ENCODE measurements at places on chromosomes 7 and 10. TPM values are rescaled to one million over a fixed set of nuclear protein-coding genes. Genes with fewer than 3 reads are reported as not detected.
A peak's percentile ranks its signal among the peaks of the same experiment; 100 is the strongest.

GRCh38 chr7:80666376-80666775 is 27.9 kb downstream of the CD36 start:
- H3K36me3 ChIP-seq = no peaks in the 10 kb centered on the region
- DNase-seq = no peak
- H3K4me3 ChIP-seq = no peak overlapping the region
- H3K27me3 ChIP-seq = no peaks in the 10 kb centered on the region

- H3K27ac ChIP-seq = no peak overlapping the region
- no peaks in the 10 kb centered on the region for H3K27me3 ChIP-seq
- H3K36me3 ChIP-seq = no peaks in the 10 kb centered on the region
- no peak overlapping the region for H3K4me3 ChIP-seq
Measured at GRCh38 chr10:78844960-78845607, 223.7 kb upstream of the ZMIZ1 start.

GRCh38 chr10:23280419-23281043 is 64.1 kb downstream of the C10orf67 start:
- H3K27ac ChIP-seq = no peak overlapping the region
- H3K4me3 ChIP-seq = no peak overlapping the region
- peaks cover 2% of the 10 kb centered on the region for H3K27me3 ChIP-seq
- no peaks in the 10 kb centered on the region for H3K36me3 ChIP-seq
- no peak for DNase-seq
- no peaks in the 10 kb centered on the region for H3K4me1 ChIP-seq

DNA sequence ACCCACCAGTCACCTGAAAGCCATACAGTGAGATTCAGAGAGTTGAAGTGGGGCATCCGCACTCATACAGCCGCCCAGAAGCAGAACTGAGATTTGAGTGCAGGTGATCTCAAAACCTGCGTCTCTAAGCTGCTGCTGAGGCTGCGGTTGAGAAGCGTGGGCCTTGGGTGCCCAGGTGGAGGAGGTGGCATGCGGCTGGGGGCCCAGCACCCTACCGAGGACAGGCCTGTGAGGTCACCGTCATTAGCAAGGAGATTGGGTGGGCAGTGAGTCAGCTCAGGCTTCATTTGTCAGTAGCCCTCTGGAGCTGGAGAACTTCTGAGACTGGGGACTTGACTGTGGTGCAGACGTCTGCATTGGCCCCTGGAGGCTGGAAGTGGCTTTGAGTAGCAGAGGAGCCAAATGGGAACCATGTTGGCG is 29.8 kb downstream of the ZMIZ1 start:
- H3K4me3 ChIP-seq = no peak overlapping the region
- no peaks in the 10 kb centered on the region for H3K27me3 ChIP-seq
- H3K36me3 ChIP-seq = no peaks in the 10 kb centered on the region
- H3K4me1 ChIP-seq = peaks cover 45% of the 10 kb centered on the region
- no peak overlapping the region for H3K27ac ChIP-seq
- no peak for DNase-seq

DNA sequence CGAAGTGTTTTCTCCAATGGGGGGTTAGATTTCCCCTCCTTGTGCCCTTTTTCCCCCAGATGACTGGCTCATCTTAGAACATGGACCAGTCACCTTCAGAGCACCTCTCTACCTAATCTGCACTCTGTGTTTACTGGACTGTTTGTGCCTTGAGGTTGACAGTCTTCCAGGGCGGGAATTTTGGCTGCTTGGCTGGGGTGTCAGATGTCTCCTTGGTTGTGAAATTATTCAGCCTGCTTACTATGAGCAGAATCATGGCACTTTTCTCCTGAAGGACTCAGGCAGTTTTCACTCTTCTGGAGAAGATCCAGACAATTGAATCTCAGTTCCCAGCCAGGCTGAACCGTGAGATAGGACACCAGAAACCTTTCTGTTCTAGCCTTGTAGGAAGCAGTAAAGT is 60.3 kb upstream of the NFKB2 start:
- H3K4me1 ChIP-seq = no peaks in the 10 kb centered on the region
- H3K36me3 ChIP-seq = no peaks in the 10 kb centered on the region
- H3K27ac ChIP-seq = no peak overlapping the region
- no peaks in the 10 kb centered on the region for H3K27me3 ChIP-seq
- peak; percentile 31 for DNase-seq
- H3K4me3 ChIP-seq = no peak overlapping the region

GRCh38 chr7:127089146-127089545 is 163.6 kb downstream of the GRM8 start:
- no peak overlapping the region for H3K27ac ChIP-seq
- no peaks in the 10 kb centered on the region for H3K4me1 ChIP-seq
- no peaks in the 10 kb centered on the region for H3K36me3 ChIP-seq

GRCh38 chr7:77540402-77540822 is 3.3 kb downstream of the PTPN12 start:
- no peak for DNase-seq
- H3K4me3 ChIP-seq = no peak overlapping the region
- H3K27ac ChIP-seq = no peak overlapping the region
- no peaks in the 10 kb centered on the region for H3K4me1 ChIP-seq
- no peaks in the 10 kb centered on the region for H3K27me3 ChIP-seq

Gene LRRC4
- total RNA-seq = 5.7 TPM

DNA sequence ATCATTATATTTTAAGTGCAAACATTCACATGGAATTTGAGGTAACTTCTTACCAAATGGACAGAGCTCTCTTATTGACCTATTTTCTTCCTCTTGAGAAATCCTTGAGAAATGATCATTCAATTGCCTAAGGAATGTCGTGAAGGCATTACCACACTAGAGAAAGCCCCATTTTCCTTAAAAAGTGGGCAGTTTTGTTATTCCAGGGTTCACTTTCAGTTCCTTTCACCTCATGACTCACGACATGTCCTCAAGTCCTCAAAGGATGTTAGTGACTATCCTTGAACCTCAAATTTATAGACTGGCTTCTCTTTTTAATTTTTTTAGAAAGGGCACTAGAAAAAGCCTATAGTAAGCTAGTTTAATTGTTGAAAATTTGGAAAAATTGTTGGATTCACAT is 40.4 kb upstream of the SMIM30 start:
- no peak overlapping the region for H3K27ac ChIP-seq
- DNase-seq = no peak
- H3K4me1 ChIP-seq = no peaks in the 10 kb centered on the region
- no peaks in the 10 kb centered on the region for H3K27me3 ChIP-seq
- H3K36me3 ChIP-seq = no peaks in the 10 kb centered on the region

DNA sequence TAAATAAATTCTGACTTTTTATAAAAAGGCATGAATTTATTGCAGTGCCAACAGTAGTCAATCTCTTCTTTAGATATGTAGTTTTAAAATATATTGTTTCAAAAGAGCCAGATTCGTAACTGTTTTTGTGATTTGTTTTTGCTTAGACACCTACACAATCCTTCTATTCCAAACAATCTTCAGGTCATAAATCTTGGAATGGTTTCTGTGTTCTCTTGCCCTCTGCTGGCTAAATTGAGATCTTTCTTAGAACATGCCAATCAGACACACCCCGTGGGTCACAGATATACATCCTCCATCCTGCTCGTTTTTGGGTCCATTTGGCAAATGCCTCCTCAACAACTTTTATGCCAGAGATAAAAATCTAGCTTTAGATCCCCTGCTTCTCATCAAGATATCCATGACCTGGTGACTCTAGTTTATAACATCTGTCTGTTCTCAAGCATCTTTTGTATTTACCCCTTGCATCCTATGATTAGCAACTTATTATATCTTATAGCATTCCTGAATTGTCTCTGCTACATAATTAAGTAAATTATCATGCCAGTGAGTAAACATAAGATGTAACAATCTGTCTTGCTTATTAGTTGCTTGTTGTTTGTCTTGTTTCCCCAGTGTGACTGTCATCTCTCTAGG is 35.3 kb upstream of the IFRD1 start:
- no peaks in the 10 kb centered on the region for H3K36me3 ChIP-seq
- no peaks in the 10 kb centered on the region for H3K27me3 ChIP-seq
- H3K27ac ChIP-seq = no peak overlapping the region

Gene HOGA1
- 1.0 TPM for total RNA-seq

DNA sequence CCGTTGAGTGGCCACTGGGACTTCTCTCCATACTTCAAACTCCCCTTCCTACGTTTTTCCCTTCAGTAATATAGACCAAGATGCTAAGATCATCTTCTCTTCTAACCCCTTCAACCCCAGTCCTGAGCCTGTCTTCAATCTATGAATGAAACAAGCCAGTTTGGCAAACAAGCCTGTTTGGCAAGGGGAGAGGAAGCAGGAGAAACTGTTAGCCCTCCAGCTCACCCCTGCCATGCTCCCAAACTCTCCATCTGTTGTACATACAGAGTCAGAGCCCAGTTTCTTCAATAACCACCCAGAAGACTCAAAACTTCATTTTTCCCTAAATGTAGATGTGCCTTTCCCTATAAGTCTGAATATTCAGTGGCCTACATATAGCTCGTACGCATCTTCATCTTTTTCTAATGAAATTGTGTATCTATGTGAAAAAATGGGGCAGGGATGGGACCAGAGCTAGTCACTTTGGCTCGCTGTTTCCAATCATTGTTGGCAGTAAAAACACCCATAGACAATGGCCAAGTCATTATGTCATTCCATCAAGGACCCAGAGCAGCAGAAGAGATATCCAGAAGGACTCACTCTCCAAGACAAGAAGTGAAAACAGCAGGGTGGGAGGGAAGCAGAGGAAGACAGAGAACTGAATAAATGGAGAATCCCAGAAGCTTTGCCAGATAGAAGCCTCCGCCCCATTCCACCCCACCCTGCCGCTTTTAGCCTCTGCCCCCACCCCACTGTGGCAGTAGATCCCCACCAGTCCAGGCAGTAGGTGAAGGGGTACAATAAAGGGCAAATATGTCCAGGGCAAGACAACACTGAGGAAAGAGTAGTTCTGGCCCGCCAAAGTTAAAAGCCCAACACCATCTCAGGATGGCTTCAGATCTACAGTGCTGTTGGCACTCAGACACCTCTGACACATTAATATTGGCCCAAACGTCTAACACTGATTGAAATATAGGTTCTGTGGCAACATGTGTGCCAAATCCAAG is 87.3 kb downstream of the DOCK4 start:
- H3K4me1 ChIP-seq = no peaks in the 10 kb centered on the region
- no peak for DNase-seq
- H3K27me3 ChIP-seq = no peaks in the 10 kb centered on the region
- H3K27ac ChIP-seq = no peak overlapping the region
- H3K4me3 ChIP-seq = no peak overlapping the region

Gene CDK5
- total RNA-seq = 18.5 TPM

Gene ITPRID1
- total RNA-seq = 0.17 TPM

- no peaks in the 10 kb centered on the region for H3K36me3 ChIP-seq
- H3K4me1 ChIP-seq = no peaks in the 10 kb centered on the region
- H3K27ac ChIP-seq = no peak overlapping the region
- no peaks in the 10 kb centered on the region for H3K27me3 ChIP-seq
Measured at GRCh38 chr10:108615576-108616320, 1307.6 kb downstream of the XPNPEP1 start.

DNA sequence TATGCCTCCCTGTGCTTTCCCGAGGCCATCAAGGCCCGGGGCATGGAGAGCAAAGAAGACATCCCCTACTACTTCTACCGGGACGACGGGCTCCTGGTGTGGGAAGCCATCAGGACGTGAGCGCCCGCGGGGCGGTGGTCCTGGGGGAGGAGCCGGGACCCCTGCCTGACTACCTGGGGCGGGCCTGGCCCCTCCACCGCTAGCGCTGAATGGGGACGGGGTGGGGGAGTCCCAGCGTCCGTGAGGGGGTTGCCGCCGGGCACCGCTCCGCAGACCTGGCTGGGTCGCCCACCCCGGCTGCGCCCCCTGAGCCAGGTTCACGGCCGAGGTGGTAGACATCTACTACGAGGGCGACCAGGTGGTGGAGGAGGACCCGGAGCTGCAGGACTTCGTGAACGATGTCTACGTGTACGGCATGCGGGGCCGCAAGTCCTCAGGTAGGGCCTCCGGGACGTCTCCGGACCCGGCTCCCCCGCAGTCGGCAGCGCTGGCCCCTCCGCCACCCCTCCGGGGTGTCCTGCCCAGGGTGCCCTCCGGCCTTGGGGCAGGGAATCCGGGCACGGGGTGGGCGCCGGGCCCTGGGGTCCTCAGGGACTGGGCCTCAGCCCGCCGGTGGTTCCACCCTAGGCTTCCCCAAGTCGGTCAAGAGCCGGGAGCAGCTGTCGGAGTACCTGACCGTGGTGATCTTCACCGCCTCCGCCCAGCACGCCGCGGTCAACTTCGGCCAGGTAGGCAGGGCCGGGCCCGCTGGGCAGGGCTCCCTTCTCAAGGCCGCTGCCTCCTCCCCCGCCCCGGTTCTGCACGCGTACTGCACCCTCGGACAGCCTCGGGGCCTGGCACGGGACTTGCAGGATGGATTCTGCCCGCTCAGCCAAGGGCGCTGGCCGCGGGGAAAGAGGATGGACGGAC is 69.3 kb downstream of the ALOX5 start:
- no peaks in the 10 kb centered on the region for H3K4me1 ChIP-seq
- no peak overlapping the region for H3K4me3 ChIP-seq
- no peaks in the 10 kb centered on the region for H3K36me3 ChIP-seq

DNA sequence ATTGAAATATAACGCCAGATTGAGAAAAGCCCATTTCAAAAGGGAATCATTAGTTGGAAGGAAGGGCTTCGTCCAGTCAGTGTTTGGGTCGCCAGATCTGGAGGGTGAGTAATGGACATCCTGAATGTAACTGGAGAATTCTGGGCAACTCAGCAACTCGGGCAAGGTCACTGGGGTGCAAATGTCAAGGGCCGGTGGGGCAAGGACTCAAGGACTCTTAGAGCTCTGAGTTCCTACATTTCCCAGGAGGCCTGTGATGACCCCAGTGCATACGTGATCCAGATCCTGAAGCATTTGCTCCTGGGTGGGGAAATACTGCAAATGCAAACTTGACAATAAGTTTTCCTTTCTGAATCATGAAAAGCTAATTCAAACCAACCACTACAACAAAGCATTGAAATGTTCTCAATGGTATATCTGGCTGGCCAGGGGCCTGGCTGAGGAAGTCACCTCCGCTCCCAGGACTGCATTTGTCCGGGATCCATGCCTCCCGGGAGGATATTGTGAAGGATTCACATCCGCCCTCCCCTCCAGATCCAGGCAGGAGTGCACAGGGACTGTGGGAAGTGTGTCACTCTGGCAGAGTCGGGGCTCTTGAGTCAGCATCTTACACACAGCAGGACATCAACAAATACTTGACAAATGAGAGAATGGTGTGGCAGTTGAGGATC is 164.0 kb downstream of the FANK1 start:
- no peak overlapping the region for H3K4me3 ChIP-seq
- H3K36me3 ChIP-seq = no peaks in the 10 kb centered on the region
- H3K4me1 ChIP-seq = no peaks in the 10 kb centered on the region

- H3K36me3 ChIP-seq = no peaks in the 10 kb centered on the region
- no peak for DNase-seq
- H3K4me3 ChIP-seq = no peak overlapping the region
Measured at GRCh38 chr7:64907641-64908326, 4.7 kb downstream of the ZNF273 start.

DNA sequence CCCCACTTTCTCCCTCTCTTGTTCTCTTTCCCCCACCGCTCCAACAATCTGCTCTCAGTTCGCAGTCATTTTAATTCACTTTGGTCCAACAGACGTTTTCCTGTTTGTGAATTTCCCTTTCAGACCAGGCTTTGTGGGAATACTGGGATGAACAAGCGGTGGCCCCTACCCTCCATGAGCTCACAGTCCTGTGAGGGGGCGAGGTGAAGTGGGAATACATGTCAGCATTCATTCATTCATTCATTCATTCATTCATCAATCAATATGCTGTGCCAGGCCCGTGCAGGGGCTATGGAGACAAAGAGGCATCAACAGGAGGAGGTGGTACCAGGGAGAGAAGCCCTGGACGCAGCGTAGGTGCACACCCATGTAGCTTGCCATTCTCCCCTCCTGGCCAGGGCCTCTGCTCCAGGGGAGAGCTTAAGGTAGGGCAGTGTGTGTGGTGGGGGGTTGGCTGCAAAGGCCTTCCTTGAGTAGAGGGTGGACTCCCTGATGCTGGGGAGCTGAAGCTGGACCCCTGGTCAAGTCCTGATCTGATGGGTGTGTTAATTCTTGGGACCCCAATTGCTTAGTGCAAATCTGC is 16.1 kb downstream of the PRF1 start:
- no peaks in the 10 kb centered on the region for H3K4me1 ChIP-seq
- no peak for DNase-seq
- H3K36me3 ChIP-seq = no peaks in the 10 kb centered on the region
- no peak overlapping the region for H3K4me3 ChIP-seq

Gene ERVW-1
- total RNA-seq = 1.8 TPM
